ENCODE measurements at places on chromosomes 13 and 19.
A peak's percentile ranks its signal among the peaks of the same experiment; 100 is the strongest.

- no peak for DNase-seq
Observed at GRCh38 chr19:5403968-5404640, 51.1 kb upstream of the ZNRF4 start.

- DNase-seq: no peak
Observed at GRCh38 chr19:55672418-55672817, 2.6 kb upstream of the EPN1 start.

DNA sequence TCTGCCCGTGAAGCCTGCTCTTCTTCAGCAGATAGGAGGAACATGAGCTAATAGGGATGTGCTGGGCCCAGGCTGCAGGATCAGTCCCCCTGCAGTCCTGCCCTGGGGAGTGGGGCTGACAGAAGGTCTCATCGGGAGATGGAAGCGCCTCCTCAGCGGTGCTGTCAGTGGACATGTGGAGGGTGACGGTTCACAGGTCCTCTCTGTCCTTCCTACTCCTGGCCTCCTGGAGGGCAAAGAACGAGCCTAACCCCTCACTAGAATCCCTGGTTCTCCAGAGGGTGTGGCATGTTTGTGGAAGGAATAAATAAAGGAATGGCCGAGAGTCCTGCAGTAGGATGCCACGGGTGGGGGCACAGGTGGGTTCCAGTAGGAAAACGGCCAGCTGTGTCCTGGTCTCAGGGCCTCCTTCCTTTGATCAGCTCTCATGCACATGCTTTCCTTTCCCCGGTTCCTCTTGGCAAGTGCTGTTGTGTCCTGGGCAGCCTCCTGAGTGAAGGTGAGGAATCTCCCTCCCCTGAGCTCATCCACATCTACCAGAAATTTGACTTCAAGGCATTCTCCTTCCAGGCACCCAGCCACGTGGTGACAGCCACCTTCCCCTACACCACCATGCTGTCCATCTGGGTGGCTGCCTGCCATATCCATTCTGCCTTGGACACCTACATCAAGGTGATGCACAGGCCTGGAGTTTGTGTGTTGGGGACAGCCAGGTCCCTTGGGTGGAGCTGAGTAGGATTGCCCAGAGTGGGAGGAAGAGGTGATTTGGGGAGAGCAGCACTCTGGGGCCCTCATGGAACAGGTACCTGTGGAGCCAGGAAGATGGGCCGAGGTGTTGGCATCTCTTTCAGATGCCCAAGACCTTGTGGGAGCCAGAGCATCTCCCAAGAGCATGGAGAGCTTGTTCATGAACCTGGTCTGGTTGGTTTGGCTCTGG, 28.6 kb upstream of the ZNF492 start:
- peak; percentile 81 for DNase-seq

- DNase-seq: no peak
Observed at GRCh38 chr19:2494084-2494446, 18.1 kb downstream of the GADD45B start.

DNA sequence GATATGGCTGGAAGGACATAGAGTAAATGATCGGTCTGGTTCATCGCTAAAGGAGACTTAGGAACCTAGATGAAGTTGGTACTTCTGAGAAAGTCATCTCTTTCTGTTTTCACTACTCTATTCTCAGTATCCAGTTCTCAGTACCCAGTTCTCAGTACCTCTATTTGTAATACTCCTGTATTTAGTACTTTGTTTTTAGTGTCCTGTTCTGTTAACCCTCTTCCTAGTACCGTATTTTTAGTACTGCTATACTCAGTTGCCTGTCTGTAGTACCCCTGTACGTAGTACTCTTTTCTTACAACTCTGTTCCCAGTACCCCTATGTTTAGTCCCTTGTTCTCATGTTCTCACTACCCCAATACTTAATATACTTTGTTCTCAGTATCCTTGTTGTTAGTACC, 1.2 kb downstream of the RFXAP start:
- DNase-seq: no peak

- no peak for DNase-seq
Observed at GRCh38 chr19:29233591-29233990, 20.6 kb upstream of the UQCRFS1 start.

GRCh38 chr13:92833071-92833470, 393.5 kb upstream of the GPC6 start:
- no peak for DNase-seq

- no peak for DNase-seq
Observed at GRCh38 chr13:113116871-113117271, 5.7 kb upstream of the F10 start.

DNA sequence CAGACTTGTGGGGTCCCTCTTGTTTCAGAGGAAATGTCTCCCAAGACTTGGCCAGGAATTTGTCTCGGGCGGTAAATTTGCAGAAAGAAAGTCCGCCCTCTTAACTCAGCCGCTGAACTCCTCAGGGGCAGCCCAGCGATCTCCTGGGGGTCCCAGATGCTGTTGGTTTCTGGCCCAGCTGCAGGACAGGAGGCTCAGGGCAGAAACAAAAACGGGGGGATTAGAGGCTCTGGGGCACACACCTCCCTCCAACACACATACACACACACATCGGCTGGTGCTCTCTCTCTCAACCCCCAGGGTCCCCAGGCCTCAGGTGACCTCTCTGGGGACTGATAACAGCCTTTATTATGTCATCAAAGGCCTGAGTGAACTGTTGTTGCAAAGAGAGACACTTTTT, 7.1 kb downstream of the ARHGEF18 start:
- DNase-seq: no peak

DNA sequence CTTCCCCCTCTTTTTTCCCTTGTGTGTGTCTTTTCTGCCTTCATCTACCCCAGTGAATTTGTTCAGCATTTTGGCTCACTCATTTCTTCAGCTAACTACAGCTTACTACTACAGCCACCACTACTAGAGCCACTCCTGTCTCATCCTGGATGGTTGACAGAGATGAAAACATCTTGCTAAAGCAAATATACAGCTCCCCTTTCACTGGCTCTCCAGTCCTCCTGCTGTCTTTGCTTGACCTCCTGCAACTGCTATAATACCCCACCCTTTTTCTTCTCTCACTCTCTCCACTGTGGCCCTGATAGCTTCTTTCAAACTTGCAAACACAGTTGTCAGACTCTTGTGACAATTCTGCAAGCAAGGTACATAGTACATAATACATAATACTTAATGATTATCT, 523.6 kb downstream of the DCT start:
- no peak for DNase-seq

GRCh38 chr13:71580614-71581013, 286.4 kb downstream of the DACH1 start:
- DNase-seq: no peak

DNA sequence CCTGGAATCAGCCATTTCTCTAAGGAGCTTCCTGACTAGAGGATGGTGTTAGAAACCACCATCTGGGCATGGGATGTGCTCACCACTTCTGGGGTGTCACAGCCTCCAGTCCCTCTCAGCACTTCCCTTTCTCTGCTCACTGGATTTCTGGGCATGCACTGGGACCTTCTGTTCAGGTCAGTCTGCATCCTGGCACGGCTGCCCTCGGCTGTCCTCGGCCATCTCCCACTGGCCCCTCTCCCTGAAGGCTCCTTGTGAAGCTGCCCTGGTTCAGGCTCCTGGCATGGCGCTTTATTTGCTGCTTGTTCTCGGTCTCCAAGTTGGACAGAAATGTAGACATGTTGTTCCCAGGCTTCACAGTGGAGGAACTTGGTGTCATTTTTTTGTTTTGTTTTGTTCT, 60.0 kb downstream of the TEX29 start:
- DNase-seq: peak; percentile 71

DNA sequence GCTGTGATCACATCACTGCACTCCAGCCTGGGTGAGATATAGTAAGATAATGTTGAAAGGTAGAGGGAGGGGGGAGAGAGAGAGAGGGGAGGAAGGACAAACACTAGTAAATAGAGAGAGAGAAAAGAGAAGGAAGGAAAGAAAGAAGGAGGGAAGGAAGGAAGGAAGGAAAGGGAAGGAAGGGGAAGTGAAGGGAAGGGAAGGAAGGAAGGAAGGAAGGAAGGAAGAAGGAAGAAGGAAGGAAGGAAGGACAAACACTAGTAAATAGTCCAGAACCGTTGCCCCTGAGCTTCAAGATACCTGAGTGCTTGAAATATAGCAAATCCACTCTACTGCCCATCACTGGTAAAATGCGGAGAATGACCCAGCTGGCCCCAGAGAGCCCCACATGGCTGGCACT, 156.5 kb upstream of the ZNF507 start:
- no peak for DNase-seq

GRCh38 chr13:73940098-73940497, 194.1 kb downstream of the KLF12 start:
- no peak for DNase-seq

Data from vagina (tissue), 2 donors.